ENCODE measurements at places on chromosomes 2 and 18.
A peak's percentile ranks its signal among the peaks of the same experiment; 100 is the strongest.

DNA sequence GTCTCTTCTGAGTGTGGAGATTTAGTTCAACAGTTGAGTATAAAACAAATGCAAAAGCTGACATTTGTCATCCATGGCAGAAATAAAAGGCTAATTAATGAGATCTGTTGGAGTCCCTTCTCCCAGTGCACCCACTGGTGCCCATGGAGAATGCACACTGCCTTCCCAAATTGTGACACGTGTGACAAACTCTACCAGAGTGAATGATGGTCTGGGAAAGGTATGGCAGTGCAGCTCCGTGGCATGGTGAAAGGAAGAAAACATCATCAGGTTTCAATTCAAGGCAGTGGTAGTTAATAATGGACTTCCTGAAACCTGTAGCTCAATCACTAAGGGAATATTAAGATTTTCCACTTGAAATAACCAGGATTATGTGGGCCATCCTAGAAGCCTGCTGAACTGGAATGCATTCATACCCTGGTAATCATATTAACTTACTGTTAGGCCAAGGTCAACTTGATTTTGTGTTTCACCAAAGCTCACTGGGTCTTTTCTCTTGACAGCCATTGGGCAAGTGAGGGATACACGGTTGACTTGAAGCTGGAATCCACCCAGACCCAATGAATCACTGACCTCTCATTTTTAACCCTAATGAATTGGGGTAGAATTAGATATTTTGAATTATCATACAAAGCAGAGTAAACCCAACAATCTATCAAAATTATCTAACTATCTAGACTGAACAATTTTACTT, 167.6 kb downstream of the AFF3 start:
- DNase-seq, result no peak

- peak; percentile 39 for DNase-seq
Observed at GRCh38 chr18:75223687-75224347, 13.2 kb downstream of the TSHZ1 start.

DNA sequence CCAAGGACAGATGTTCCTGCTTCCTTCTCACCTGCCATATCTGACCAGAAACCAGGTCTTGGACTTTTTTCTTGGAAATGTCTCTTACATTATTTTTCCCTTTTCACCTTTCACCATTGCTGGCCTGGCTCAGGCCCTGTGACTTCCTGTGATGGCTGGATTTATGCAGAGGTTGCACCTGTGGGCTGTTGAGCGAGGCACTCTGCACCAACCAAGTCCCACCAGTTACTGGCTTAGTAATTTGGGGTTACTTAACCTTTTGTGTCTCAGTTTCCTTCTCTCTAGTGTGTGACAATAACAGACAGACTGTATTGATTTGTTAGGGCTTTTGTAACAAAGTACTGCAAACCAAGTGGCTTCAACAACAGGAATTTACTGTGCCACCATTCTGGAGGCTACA, 110.0 kb downstream of the INSIG2 start:
- no peak for DNase-seq

- no peak for DNase-seq
Observed at GRCh38 chr2:4782647-4783046, 909.5 kb upstream of the SOX11 start.

GRCh38 chr2:123303731-123304130, 721.4 kb upstream of the CNTNAP5 start:
- no peak for DNase-seq

- no peak for DNase-seq
Observed at GRCh38 chr18:2538236-2538635, 33.1 kb downstream of the METTL4 start.

Measured in inflammatory macrophage treated with lipopolysaccharide for 4 hours (primary cell).